ENCODE measurements at places on chromosomes 12 and 14.
A peak's percentile ranks its signal among the peaks of the same experiment; 100 is the strongest.

GRCh38 chr12:121550974-121551634 is 29.7 kb downstream of the KDM2B start:
- DNase-seq = no peak

DNA sequence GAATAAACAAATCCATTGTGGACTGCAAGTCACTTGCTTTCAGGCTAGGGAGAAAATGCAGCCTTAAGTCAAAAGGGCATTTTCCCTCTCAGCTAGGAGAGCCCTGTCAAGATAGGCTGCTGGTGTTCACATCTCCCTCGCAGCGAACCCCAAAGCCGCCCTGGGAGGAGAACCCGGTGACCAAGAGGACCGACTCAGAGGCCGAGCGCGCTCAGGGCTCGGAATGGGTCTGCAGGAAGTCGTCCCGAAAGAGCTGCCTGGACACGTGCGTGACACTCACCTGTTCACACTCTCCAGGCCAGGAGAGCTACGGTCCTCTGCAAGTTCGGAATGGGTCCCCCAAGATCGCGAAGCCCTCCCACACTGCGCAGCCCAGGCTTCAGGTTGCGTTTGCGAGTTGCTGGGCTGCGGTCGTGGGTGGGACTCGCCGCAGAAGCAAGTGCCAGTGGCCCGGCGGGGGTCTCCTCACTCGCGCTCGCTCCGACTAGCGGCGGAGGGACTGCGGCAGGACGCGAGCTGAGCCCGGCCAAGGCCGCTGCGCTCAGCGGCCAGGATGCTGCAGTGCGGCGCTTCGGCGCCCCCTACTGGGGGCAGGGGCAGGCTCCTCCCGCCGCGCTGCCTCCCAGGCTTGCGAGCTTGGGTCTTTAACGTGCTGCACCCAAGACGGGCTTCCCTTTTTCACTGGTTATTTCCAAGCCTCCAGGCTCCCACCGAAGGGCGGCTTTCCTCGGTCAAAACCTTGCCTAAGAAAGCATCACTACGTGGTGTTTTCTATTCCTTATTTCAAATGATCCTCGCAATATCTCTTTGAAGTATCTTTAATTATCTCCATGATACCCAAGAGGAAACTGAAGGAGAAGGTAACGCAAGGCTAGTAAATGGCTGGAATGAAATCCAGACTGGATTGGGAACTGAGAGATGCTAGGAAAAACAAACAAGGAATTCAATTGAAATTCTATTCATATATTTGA is at the start of gene RERG:
RERG (minus strand) TSS at position 503 of the 971 bp plus-strand sequence. CDS start 3,928 bp downstream, outside the sequence.
- DNase-seq = peak; percentile 55

DNA sequence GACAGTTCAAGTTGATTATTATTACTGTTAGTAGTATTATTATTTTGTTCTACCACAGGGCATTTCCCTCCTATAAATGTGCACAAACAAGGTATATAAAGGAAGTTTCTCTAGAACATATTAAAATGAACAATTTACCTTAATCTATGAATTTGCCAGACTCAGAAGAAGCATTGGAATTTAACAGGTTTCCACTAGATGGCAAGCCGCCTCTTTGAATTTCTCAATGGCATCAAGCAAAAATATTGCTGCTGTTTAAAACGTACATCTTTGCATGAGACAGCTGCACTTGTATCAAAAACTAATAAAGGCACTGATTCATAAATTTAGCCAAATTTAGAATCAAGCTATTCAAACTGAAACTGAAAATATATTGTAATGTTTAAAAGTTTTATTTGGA is 34.6 kb upstream of the MIS18BP1 start:
- no peak for DNase-seq

DNA sequence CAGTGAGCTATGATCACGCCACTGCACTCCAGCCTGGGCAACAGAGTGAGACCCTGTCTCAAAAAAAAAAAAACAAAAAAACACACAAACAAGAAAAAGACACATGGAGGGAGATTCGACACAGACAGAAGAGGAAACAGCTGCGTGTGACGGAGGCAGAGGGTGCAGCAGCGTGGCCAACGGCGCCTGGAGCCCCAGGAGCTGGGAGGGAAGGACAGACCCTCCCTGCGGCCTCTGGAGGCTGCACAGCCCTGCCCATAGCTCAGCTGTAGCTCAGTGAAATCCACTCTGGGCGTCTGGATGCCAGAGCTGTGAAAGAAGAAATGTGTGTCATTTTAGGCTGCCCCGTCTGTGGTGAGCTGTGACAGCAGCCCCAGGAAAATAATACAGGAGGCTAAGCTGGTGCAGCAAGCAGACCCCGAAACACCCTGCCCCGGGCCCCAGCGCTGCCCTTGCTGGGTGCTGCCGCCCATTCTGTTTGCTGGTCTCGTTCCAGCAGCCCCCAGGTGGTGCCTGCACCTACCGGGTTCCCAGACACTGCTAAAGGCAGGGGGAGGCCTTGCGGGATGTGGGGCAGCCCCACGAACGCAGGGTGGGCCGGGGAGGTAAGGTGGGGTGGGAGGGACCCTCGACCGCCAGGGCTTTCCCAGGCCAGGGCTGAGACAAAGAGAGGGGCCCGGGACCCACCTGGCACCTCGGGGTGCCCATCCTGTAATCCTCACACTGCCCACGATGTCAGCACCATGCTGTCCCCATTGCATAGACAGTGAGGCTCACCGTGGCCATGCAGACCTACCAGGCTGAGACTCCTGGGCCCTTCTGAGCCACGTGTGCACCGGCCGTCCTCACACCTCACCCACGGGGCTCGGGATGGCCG is 21.2 kb downstream of the GALNT9 start:
- no peak for DNase-seq

- DNase-seq = no peak
Observed at GRCh38 chr14:103216399-103216798, 93.1 kb downstream of the TNFAIP2 start.

GRCh38 chr14:60807971-60808370 is 73.4 kb downstream of the MNAT1 start:
- no peak for DNase-seq

- DNase-seq = no peak
Observed at GRCh38 chr12:28893856-28894255, 255.2 kb upstream of the FAR2 start.

GRCh38 chr12:54196396-54196795 is 7.6 kb upstream of the SMUG1 start:
- no peak for DNase-seq

DNA sequence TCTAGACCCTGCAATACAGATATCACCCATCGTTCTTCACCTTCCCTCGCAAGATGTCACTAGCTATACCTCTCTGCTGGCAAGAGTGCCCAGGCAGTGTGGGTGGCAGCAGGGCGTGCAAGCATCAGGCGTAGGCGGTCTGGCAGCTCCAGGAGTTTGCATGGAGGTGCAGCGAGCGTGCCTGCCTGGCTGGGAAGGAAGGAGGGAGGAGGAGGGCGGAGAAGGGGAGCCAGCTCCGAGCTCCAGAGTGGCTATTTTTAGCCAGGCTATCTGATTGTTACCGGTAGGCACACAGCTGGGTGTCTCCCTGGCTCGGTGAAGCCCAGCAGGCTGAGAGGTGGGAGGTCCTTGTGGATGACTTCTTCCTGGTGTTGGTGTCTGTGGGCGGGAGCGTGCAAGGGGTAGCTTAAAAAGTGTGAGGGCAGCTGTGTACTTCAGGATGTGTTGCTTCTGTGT is 6.2 kb downstream of the FOXJ2 start:
- peak; percentile 56 for DNase-seq

- no peak for DNase-seq
Observed at GRCh38 chr12:52398176-52398575, 8.0 kb downstream of the KRT82 start.

DNA sequence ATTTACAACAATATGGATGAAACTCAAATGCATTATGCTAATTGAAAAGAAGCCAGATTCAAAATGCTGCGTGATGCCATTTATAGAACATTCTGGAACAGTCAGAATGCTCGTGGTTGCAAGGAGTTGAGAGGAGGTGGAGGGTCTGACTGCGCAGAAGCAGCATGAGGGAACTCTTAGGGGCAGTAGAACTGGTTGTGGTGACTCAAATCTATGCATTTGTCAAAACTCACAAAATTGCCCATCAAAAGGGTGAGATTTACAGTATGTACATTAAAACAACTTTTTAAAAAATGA is 113.7 kb upstream of the PDZRN4 start:
- DNase-seq = no peak

DNA sequence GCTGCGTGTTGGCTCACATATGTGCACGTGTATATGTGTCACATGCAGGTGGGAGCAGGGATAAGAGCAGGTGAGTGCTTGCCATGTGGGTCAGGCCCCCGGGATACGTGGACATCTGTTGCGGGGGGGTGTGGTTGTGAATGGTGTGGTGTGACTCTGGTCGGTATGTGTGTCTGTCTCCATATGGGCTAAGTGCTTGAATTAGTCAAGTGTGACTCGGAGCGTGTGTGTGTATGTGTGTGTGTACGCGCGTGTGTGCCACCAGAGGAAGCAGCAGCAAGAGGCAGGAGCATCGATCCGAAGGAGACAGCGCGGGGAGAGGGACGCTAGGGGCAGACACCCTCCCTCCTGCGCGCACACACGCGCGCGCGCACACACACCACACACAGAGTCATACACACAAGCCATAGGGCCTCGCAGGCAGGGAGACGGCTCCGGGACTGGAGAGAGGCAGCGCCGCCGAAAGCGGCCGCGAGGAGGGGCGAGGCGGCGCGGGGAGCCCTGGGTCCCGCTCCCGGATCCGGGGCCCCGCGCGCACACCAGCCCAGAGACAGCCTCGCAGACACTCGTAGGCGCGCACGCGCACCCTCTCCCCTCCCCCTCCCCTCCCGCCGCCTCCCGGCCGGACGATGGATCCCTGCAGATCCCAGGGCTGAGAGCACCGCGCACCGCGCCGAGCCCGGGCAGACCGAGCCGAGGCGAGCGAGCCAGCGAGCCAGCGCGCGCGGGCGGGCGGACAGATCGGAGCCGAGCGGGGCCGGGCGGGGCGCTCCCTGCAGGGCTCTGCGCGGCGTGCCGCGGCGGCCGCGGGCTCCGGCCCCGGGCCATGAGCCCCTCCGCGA is at the start of gene ASIC1:
ASIC1 (plus strand) TSS at position 597 of the 842 bp plus-strand sequence. CDS start 1,171 bp downstream, outside the sequence.
- DNase-seq = no peak

DNA sequence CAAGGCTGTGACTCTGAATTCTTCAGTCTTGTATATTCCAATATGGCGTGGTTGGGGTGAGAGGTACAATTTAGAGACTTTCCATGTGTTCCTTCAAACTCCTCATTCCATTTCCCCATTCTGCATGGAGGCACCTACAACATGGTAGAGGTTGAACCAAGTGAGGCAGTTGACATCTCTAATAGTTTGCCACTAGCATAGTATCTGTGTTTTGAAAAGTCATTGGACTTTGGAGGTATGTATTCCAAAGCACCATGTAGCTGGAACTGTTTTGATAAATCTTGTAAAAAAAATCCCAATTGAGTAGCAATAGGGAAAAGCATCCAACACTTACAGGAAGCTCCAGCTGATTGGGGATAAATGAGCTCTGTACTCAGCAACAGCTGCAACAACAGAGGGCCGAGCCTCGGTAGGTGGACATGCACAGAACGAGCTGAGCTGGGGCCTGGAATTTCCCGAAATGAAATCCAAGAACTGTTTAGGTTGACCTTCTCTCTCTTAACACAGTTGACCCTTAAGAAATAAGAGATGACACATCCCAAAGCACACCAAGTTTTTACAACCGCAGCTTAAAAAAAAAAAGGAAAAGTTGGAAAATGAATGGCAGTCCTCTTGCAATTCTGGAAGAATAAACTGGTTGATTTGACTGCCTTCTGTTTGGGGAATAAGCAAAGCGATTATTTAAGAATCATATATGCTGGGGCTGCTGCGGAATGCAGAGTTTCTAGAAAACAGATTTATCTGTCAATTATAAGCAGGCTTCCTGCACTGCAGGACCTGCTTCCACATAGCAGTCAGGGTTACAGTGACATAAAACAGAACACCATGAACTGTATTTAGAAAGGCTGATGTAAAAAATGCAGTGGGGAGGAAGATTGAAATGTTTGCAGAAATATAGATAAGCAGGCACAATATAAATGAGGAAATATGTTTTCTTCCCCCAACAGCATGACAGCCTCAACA is 194.6 kb upstream of the KRR1 start:
- no peak for DNase-seq

GRCh38 chr14:99538275-99538674 is 57.1 kb downstream of the CCNK start:
- no peak for DNase-seq

DNA sequence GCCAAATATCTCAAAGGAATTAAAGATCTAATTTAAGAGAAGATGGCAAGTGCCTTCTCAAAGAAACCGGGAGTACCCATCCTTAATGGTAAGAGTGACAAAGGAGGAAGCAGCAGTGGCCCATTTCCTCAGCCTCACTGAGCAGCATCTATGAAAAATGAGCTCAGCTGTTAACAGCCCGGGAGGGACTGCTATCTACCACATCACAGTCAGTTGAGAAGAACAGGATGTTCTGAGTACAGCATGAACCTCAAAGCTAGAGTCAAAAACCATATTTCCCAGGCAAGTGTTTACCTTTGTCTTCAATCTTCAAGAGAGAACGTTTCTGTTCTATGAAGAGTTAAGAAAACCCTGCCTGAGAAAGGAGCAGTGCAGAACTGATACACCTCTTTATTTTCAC is 115.0 kb downstream of the BTG1 start:
- no peak for DNase-seq

- no peak for DNase-seq
Observed at GRCh38 chr12:84329938-84330337, 582.7 kb downstream of the SLC6A15 start.

DNA sequence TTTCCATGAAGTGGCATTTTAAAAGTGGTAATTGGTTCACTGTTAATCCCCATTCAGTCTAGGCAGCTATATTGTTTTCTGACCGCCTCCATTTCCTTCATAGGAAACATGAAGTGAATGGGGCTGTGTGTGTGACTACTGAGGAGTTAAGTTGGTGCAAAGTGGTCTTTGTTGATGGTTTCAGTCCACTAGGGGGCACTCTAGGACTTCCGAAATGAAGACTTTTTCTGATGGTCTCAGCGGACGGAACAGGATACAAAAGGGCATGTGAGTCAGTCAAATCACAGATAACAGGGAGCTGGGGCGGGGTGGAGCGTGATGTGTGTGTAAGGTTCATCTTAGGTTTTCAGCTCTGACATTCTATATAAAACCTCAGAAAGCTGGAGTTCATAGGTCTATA is 240.1 kb upstream of the OR4E1 start:
- DNase-seq = no peak

DNA sequence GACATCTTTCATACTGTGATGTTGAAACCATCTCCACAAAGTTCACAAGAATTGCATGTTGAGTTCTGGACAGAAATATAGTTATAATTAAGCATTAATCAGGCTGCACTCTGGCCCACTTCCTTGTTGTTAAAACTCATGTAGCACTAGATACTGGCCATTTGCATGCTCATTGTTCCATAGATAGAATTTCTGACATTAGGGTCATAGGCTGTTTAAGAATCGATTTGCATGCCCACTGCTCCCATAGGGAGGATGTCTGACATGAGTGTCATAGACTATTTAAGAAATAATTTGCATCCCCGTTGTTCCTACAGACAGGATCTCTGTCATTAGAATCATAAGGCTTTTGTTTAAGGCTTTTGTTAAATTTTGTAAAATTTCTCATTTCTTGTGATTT is 50.2 kb downstream of the MYF5 start:
- DNase-seq = no peak

DNA sequence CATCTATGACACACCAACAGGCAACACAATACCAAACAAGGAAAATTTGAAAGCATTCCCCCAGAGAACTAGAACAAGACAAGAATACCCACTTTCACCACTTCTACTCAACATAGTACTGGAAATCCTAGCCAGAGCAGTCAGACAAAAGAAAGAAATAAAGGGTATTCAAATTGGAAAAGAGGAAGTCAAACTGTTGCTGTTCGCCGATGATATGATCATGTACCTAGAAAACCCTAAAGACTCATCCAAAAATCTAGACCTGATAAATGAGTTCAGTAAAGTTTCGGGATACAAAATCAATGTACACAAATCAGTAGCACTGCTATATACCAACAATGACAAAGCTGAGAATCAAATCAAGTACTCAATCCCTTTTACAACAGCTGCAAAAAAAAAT is 8.1 kb upstream of the ATL1 start:
- no peak for DNase-seq

Data from DMS79 (cell line).